Hindlimb muscle (tissue), 1 donor: ENCODE measurements at places on chromosomes 5 and 9. TPM values are rescaled to one million over a fixed set of nuclear protein-coding genes. Genes with fewer than 3 reads are reported as not detected.

DNA sequence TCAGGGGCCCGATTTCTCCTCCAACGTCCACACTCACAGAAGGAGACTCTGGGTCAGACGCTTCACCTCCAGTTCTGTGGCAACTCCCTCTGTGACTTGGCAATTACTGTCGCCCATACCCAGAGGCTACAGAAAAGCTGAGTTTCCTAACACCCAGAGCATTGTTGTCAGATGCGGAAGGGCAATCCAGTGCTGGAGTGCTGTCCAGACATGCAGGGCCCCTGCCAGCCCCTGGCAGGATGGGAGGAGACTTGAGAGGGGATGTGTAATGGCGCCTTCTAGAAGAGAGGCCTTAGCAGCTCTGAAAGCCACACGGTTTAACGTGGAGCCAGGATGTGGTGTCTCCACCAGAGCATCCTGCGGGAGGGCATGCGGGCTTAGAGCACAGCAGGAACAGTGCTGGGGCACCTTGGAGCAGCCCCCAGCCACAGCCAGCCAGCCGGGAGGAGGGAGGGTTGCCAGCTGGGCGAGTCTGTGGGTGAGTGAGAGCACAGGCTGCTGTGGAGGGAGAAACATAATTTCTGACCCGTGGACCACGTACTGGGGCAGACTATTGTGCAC is 139.4 kb upstream of the IRX1 start:
- no peak for DNase-seq

- no peak for DNase-seq
These were observed 139.5 kb upstream of the PRDM9 start for GRCh38 chr5:23367874-23368273.

Gene PCDHB14
- 7.5 TPM for polyA plus RNA-seq

DNA sequence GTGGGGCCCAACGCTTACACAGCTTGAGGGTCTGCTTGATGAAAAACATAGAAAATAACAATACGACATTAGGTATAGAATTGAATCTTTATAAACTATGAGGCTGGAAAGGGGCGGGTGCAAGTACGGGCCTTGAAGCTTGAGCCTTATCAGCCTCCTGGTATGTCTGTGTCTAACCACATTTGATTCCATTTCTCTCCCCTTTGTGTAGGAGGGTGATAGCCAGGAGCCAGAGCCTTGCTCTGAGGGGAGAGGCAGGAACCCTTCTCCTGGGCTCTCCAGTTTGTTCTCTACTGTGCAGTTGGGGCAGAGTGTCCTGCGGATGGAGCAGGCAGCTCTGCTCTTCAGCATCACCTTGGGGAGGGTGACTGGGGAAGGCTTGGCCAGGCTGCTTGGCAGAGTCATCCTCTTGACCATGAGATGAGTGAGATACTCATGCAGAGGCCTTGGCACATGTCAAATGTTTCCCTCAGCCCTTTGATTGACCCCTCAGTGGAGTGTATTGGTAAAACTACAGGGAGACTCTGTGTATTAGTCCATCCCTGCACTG is 153.5 kb downstream of the SEMA6A start:
- no peak for DNase-seq

DNA sequence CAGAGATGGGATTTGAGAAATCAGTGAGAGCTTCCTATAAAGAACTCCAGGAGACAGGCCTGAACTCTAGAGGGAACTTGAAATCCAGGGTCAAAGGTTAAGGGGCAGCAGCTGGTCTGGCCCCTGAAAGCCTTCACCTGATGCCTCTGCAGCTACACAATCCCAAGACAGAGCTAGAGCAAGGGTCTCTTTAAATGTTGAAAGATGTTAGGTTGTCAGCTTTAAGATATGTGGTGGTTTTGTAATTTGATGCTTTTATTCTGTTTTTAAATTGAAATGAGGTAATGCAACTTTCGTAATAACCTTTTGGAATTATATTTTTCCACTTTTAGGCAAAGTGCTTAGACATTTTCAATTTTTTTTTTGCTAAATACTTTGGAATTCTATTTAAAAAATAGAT is 2.4 kb downstream of the SOWAHA start:
- DNase-seq = no peak

DNA sequence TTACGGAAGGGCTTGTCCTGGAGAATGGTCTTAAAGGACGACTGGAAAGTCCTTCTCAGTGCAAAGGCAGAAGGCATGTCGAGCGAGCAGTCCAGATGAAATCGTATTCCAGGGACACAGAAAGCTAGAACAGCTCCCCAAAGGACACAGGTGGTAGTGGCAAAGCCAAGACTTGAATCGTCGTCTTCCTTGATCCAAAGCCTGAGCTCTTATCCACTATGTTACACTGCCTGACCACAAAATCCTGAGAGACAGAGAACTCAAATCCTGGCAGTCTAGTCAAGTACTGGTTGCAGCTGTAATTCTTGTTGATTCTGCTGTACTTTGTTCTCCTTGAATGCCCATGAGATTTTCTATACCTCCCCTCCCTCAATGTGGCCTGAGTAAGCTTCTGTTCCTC is 198.7 kb downstream of the TARS1 start:
- DNase-seq = peak; percentile 3

- DNase-seq = no peak
These were observed 142.4 kb downstream of the OLFM1 start for GRCh38 chr9:135229701-135230385.
